ENCODE measurements at places on chromosomes 7 and 10. TPM values are rescaled to one million over a fixed set of nuclear protein-coding genes. Genes with fewer than 3 reads are reported as not detected.

The AKR1E2 gene
- 38.9 TPM for total RNA-seq

The RASA4B gene
- 8.3 TPM for total RNA-seq

The OAT gene
- total RNA-seq, result 113 TPM

The EGR2 gene
- total RNA-seq, result under 0.01 TPM

The POMZP3 gene
- 6.0 TPM for total RNA-seq

The VSTM2A gene
- not detected for total RNA-seq

The PPP1R3A gene
- total RNA-seq, result not detected

The VAX1 gene
- not detected for total RNA-seq

The FAM24B gene
- total RNA-seq, result 4.2 TPM

The CALHM3 gene
- not detected for total RNA-seq

The AOAH gene
- not detected for total RNA-seq

The JAZF1 gene
- total RNA-seq, result 2.9 TPM

The GIMAP4 gene
- 293 TPM for total RNA-seq

The GCK gene
- total RNA-seq, result 0.25 TPM

The AOC1 gene
- not detected for total RNA-seq

The NPC1L1 gene
- not detected for total RNA-seq

The RALA gene
- 39.7 TPM for total RNA-seq

The TCAF2 gene
- total RNA-seq, result 6.5 TPM

The ELAPOR2 gene
- 33.4 TPM for total RNA-seq

The SFTPA1 gene
- total RNA-seq, result not detected

The UTF1 gene
- not detected for total RNA-seq

The PNLIPRP2 gene
- not detected for total RNA-seq

The ERVW-1 gene
- not detected for total RNA-seq

The CTAGE15 gene
- not detected for total RNA-seq

The TNS3 gene
- total RNA-seq, result 47.3 TPM

The INSYN2A gene
- not detected for total RNA-seq

The MRPS17 gene
- 19.1 TPM for total RNA-seq

The PLOD3 gene
- total RNA-seq, result 103 TPM

The NEBL gene
- 4.7 TPM for total RNA-seq

The OR9A2 gene
- not detected for total RNA-seq
